ENCODE measurements at places on chromosomes 11 and 22.

DNA sequence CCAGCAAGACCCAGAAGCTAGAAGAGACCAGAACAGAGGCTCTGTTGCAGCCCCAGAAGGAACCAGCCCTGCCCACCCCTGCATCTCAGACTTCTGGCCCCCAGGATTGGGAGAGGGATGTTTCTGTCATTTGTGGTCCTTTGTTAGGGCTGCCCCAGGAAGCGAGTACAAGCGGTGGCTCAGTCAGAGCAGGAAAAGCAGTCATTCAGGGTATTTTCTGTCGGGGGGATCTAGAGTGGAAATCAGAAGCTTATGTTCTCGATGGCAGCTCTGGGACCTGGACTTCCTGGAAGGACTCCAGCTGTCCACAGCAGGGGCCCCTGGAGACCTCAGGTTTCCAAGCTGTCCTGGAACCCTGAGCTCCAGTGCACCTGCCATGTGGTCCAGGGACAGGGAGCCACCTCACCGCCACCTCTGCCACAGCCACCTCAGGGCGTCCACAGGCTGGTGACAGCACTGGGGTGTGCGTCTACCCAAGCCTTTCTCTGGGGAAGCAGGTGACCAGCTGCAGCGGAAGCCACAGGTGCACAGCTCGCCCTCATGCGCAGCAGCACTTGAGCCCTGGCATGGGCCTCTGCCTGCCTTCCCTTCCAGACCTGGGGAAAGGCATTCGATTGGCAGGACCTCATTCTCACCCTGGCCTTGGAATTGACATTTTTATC lies 2.6 kb downstream of the KRTAP5-5 start:
- DNase-seq = no peak
- no peak overlapping the region for H3K27ac ChIP-seq
- H3K4me3 ChIP-seq = no peak overlapping the region
- no peaks in the 10 kb centered on the region for H3K27me3 ChIP-seq

GRCh38 chr22:37462983-37463382 lies 23.2 kb downstream of the MFNG start:
- H3K36me3 ChIP-seq = peaks cover 6% of the 10 kb centered on the region
- no peak overlapping the region for H3K27ac ChIP-seq
- H3K4me3 ChIP-seq = no peak overlapping the region
- no peaks in the 10 kb centered on the region for H3K27me3 ChIP-seq
- DNase-seq = no peak
- no peaks in the 10 kb centered on the region for H3K4me1 ChIP-seq

GRCh38 chr11:32494629-32495028 lies 59.3 kb upstream of the WT1 start:
- no peaks in the 10 kb centered on the region for H3K36me3 ChIP-seq
- DNase-seq = no peak
- H3K27ac ChIP-seq = no peak overlapping the region
- H3K27me3 ChIP-seq = no peaks in the 10 kb centered on the region

DNA sequence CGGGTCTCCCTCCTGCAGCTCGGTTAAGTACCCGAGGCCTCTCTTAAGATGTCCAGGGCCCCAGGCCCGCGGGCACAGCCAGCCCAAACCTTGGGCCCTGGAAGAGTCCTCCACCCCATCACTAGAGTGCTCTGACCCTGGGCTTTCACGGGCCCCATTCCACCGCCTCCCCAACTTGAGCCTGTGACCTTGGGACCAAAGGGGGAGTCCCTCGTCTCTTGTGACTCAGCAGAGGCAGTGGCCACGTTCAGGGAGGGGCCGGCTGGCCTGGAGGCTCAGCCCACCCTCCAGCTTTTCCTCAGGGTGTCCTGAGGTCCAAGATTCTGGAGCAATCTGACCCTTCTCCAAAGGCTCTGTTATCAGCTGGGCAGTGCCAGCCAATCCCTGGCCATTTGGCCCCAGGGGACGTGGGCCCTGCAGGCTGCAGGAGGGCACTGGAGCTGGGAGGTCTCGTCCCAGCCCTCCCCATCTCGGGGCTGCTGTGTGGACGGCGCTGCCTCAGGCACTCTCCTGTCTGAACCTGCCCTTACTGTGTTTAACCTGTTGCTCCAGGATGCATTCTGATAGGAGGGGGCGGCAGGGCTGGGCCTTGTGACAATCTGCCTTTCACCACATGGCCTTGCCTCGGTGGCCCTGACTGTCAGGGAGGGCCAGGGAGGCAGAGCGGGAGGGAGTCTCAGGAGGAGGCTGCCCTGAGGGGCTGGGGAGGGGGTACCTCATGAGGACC lies 25.0 kb downstream of the FADS3 start:
- no peaks in the 10 kb centered on the region for H3K36me3 ChIP-seq
- DNase-seq = no peak
- H3K27ac ChIP-seq = no peak overlapping the region
- H3K4me1 ChIP-seq = no peaks in the 10 kb centered on the region

GRCh38 chr11:44593251-44593650 lies 27.8 kb downstream of the CD82 start:
- DNase-seq = no peak
- no peak overlapping the region for H3K4me3 ChIP-seq
- H3K27me3 ChIP-seq = no peaks in the 10 kb centered on the region

GRCh38 chr11:76515494-76515893 lies 70.7 kb downstream of the EMSY start:
- no peaks in the 10 kb centered on the region for H3K36me3 ChIP-seq
- no peaks in the 10 kb centered on the region for H3K4me1 ChIP-seq
- no peaks in the 10 kb centered on the region for H3K27me3 ChIP-seq
- no peak for DNase-seq

DNA sequence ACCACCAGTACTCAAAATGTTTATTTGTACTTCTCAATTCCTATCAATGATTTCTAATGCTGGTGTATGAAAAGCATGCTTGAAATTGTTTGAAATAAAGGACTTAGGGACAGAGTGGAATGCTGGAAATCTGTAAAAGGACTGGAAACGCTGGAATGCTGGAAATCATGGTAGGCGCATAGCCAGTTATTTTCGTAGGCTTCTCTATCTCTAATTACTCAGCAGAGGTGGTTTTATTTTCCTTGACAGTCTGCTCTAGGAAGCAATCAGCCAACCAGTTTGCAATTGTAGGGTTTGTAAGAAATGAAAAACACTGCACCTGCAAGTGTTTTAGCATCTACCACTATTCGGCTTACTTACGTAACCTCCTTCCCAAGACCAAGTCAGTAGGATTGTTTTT lies 788 bp downstream of the LIN7C start:
- peaks cover 6% of the 10 kb centered on the region for H3K36me3 ChIP-seq
- H3K27ac ChIP-seq = peak overlapping the region; percentile 83
- H3K27me3 ChIP-seq = no peaks in the 10 kb centered on the region
- DNase-seq = no peak

- no peak overlapping the region for H3K27ac ChIP-seq
- DNase-seq = peak; percentile 61
- H3K27me3 ChIP-seq = peaks cover 18% of the 10 kb centered on the region
- H3K36me3 ChIP-seq = no peaks in the 10 kb centered on the region
- H3K4me1 ChIP-seq = peaks cover 16% of the 10 kb centered on the region
- peak overlapping the region; percentile 70 for H3K4me3 ChIP-seq
Observed at GRCh38 chr11:46382646-46383403, 1.4 kb downstream of the MDK start.

GRCh38 chr11:89667001-89667400 lies 43.1 kb upstream of the TRIM77 start:
- no peaks in the 10 kb centered on the region for H3K27me3 ChIP-seq
- no peak overlapping the region for H3K4me3 ChIP-seq
- no peaks in the 10 kb centered on the region for H3K36me3 ChIP-seq

Measured in colonic mucosa (tissue), 4 donors.